HEK293T (cell line): ENCODE measurements at places on chromosomes 5 and 9.

GRCh38 chr5:10857338-10857733 is 96.3 kb upstream of the DAP start:
- no peak for DNase-seq

DNA sequence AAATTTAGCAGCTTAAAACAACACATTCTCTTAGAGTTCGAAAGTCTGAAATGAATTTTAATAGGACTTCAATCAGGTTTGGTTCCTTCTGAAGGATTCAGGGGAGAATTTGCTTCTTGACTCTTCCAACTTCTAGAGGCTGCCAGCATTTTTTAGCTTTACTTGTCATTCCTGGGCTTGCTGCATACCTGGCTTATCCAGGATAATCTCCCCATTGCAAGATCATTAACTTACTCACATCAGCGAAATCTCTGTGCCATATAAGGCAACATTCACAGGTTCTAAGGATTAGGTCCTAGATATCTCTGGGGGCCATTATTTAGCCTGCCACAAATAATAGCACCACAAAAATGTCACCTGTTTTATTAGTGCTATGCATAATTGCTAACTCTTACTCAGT is 46.2 kb upstream of the PCSK5 start:
- DNase-seq: no peak

- DNase-seq: no peak
These were observed 8.4 kb downstream of the NOTCH1 start for GRCh38 chr9:136537411-136537810.

- no peak for DNase-seq
These were observed 16.3 kb downstream of the FBXW11 start for GRCh38 chr5:171989946-171990712.

GRCh38 chr9:74078647-74079046 is 418.5 kb upstream of the RORB start:
- no peak for DNase-seq

- DNase-seq: no peak
These were observed 236.0 kb upstream of the IRX1 start for GRCh38 chr5:3359642-3360041.

GRCh38 chr9:131776473-131776872 is 36.6 kb upstream of the RAPGEF1 start:
- DNase-seq: peak; percentile 57

DNA sequence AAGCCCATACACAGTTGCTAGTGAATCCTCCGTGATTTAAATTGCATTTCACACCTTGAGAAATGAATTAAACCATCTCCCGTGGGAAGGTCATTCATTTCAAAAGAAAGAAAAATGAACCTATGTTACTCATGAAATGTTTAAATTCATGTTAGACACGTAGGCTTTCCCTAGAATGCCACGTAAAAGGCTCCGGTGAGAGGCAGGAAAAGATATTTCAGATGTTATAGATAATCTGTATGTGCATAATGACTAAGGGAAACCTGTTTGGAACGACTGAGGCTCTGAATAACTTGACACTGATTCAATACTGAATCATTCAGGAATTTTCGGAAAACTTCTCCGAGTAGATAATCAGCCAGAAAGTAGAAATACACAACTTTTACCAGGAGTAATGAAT is 134.3 kb upstream of the ICE1 start:
- DNase-seq: no peak

- peak; percentile 37 for DNase-seq
These were observed 82.2 kb upstream of the ICE1 start for GRCh38 chr5:5340206-5340729.

GRCh38 chr5:176644878-176645670 is 2.2 kb upstream of the TSPAN17 start:
- no peak for DNase-seq

DNA sequence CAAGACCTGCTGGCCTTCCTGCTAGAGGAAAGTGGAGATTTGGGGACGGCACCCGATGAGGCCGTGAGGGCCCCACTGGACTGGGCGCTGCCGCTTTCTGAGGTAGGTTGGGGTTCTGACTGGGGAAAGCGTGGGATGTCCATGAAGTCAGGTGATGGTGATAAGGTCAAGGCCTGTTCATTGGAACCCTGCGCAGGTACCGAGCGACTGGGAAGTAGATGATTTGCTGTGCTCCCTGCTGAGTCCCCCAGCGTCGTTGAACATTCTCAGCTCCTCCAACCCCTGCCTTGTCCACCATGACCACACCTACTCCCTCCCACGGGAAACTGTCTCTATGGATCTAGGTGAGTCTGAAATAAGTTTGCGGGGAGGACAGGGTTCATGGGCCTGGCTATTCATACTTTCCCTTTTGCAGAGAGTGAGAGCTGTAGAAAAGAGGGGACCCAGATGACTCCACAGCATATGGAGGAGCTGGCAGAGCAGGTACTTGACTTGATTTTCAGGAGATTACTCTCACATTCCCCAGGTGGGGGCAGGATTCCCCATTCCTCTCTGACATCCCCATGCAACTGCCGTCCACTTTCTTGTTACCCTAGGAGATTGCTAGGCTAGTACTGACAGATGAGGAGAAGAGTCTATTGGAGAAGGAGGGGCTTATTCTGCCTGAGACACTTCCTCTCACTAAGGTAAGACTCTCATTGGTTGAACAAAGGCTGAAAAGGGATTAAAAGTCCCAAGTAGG is 505 bp downstream of the CREB3 start:
- DNase-seq: peak; percentile 52

DNA sequence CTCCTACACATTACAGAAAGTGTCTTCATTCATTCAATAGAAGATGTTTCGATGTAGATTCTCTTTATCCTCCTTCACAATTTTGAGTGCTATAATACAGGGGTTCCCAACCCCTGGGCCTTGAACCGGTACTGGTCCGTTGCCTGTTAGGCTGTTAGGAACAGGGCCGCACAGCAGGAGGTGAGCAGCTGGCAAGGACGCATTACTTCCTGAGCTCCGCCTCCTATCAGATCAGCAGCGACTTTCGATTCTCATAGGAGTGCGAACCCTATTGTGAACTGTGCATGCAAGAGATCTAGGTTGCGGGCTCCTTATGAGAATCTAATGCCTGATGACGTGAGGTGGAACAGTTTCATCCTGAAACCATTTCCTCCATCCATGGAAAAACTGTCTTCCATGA is 153.0 kb upstream of the SMC2 start:
- DNase-seq: no peak

DNA sequence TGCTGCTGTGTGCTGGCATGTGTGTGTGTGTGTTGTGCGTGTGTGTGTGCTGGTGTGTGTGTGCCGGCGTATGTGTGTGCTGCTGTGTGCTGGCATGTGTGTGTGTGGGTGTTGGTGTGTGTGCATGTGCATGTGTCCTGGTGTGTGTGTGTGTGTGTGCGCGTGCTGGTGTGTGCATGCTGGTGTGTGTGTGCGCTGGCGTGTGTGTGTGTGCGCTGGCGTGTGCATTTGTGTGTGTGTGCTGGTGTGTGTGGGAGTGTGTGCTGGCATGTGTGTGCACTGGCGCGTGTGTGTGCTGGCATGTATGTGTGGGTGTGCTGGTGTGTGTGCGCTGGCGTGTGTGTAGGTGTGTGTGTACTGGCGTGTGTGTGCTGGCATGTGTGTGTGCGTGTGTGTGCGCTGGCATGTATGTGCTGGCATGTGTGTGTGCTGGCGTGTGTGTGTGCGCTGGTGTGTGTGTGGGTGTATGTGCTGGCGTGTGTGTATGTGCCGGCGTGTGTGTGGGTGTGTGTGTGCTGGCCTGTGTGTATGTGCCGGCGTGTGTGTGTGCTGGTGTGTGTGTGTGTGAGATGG is 20.1 kb downstream of the UNC5A start:
- no peak for DNase-seq

DNA sequence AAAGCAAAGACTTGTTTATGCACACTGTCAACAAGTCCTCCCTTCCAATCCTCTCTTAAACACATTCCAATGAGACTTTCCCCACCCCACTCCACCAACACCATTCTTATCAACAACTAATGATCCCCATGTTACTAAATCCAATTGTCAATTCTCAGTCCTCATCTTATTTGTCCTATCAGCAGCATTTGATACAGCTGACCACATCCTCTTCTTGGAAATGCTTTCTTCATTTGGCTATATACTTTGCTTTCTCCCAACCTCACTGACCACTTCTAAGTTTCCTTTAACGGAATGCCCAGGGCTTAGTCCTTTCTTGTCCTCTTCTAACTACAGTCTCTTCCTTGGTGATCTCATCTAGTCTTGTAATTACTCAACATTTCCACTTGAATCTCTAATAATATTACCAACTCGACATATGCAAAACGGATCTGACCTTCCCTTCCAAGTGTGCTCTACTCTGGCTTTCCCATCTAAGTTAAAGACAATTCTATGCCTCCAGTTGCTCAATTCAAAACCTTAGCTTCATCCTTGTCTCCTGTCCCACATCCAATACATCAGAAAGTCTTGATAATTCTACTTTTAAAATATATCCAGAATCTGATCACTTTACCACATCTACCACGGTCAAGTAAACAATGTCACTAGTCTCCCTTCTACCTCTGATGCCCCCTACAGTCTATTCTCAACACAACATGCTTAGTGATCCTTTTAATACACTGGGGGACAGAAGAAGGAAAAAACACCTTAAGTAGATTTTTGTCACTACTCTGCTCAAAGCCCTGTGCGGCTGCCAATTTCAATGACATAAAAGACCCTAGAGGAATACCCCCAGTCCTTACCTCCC is 25.5 kb downstream of the AGTPBP1 start:
- DNase-seq: peak; percentile 15

DNA sequence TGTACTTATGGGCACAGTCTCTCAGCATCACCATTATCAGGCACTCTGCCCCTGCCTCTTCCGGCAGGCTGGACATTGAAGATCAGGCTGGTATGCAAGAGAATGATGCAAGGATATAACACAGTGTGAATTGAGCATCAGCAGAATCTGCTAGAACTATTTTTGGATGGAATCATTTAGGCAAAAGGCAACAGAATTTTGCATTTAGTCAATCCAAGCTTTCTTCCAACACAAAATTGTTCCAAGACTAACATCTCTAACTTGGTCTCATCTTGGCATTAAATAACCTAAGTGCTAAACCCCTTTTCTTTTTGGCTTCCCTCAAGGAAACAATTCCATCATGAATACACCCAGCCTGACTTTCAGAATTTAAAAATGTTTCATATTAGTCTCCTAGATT is 339.9 kb downstream of the PRELID2 start:
- no peak for DNase-seq
